COLO829 (cell line): ENCODE measurements at places on chromosomes 3 and 15.

DNA sequence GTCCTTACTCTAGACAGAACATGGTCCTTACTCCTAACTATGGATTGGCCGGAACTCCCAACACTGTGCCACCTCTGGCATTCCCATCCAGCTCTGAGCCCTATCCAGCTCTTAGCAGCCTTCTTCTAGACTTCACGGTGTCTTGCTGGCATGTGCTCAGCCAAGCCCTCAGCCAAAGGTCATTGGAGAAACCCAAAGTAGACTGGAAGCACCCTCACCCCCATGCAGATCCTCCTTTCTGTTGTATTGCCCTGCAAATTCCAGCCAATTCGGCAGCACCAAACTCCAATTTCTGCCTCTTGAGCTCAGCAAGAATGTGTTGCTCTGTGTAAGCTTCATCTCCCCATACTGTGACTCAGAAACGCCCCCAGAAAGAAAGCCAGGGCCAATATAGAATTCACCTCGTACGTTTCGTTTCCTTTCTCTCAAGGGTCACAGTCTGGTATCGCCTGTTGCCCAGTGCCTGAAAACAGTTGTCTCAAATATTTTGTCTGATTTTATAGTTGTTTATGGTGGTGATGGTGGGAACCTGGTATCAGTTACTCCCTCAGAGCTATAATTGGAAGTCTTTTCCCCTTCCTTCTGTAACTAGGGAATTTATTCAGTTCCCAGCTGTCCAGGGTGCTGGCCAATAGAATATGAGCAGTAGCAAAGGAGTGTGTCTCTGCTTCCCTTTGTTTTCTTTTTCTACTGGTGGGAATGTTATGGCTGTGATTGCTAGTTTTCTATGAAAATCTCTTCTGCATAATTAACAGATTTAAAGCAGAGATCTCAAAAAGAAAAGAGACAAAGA is 28.4 kb upstream of the EPHB3 start:
- DNase-seq, result no peak

GRCh38 chr3:129603561-129603942 is 2.9 kb downstream of the PLXND1 start:
- DNase-seq, result no peak

- DNase-seq, result no peak
Measured at GRCh38 chr3:48502728-48503168, 1.2 kb downstream of the SHISA5 start.

DNA sequence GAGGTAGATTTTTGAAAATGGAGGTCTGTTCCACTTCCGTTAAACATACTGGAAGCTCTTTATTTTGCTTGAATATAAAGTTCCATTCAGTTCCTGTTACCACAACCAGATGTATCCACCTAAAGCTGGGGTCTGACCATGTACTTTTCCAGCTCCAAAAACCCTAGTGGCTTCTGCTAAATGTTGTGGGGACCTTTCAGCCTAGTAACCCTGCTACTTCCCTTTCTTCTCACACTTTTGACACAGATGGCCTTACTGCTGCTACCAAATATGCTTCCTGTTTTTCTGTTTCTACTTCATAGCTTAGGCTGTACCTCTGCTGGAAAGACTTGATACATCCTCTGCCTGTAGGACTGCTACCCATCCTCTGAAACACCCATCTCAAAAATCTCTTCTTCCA is 87.8 kb downstream of the COL6A6 start:
- DNase-seq, result no peak

DNA sequence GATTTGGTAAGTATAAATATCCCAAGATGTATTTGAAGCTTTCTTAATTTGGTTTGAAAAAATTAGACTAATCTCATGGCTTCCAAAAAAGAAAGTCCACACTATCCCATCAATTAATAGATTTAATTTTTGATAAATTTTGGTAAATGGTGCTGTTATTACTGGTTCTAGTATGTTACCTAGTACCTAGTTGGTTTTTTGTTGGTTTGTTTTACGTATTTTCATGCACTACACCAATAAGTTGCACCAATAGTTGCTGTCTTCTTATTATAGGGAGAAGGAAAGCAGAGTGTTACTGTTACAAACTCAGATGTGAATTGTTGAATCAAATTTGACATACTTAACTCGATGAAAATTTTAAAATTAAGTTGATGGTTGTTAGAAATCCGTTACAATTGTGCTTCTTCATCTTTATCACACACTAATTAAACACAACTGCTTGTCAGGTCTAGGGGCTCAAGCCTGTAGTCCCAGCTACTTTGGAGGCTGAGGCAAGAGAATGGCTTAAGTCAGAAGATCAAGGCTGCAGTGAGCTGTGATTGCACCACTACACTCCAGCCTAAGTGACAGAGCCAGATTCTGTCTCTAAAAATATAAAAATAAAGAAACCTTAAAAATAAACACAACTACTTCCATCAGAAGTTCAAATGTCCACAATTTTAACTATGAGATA is 23.1 kb upstream of the MBNL1 start:
- no peak for DNase-seq

DNA sequence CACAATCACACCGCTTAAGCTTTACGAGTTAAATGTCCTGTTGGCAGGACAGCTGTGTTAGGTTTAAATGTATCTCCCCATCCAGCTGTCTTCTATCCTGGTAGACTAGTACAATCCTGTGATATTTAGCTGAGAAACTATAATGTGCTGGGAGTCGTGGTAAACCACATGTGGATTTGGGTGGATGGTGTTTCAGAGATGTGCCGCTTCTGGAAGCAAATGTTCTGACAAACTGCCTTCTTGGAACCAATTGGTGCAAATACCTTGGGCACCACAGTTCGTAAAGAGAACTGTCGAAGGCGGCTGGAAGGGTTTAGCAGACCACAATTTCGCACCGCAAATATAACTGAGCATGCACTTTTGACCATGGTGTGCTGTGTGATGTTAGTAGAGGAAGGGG is 15.0 kb downstream of the SCG5 start:
- DNase-seq, result no peak

DNA sequence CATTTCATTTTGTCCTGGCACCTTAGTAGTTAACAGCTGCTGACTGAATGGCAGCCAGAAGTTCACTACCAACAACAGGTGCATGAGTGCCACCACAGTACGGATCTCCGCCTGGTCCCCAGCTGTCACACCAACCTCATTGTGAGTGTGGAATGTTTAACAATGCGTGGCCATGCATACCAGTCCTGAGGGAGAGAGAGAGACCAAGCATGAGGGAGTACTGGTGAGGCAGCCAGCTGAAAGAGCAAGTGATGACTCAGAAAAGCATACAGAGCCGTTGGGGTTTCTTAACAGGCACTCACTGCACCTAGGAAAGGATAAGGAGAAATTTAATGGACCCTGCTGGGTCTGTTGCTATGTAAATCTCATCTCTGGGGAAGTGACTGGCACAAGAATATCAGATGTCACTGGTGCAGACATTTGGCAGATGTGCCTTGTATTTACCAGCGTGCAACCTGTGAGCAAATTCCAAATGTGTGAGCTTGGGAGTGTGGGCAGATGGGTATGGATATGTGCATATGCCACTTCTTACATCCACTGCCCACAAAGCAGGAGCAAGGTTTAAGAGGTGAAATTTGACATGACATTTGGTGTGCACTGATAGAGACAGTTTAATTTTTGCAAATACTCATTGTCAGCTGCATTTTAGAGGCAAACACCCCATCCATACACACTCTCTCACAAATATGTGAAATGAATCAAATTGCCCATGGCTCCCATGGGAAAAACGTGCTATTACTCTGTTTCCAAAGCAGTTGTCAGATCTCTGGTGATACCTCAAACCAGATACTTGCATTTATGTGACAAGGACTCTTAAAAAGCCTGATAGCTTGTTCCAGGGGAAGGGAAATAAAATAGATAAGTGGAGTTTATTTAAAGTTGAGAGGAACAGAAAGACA is 245.2 kb upstream of the ARPP21 start:
- no peak for DNase-seq

- DNase-seq, result no peak
Measured at GRCh38 chr15:85141726-85142125, 160.1 kb downstream of the PDE8A start.

DNA sequence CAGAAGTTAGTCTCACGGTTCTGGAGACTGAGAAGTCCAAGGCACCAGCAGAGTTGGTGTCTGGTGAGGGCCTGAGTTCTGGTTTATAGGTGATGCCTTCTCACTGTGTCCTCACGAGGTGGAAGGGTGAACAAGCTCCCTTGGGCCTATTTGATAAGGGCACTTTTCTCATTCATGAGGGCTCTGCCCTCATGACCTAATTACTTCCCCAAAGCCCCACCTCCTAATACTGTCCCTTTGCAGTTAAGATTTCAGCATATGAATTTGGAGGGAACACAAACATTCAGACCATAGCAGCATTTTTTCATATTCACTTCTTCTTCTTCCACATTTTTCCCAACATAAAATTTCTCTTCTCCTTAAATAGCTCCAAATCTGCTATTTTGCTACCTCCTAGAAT is 41.5 kb downstream of the TMEM41A start:
- no peak for DNase-seq

GRCh38 chr3:48405971-48406370 is 23.9 kb downstream of the PLXNB1 start:
- DNase-seq, result no peak
